Stimulated activated effector memory CD8-positive, alpha-beta T cell treated with anti-CD3 and anti-CD28 coated beads, Interleukin-12 subunit alpha, Interleukin-12 subunit beta, amount 100 ng/mL, for 72 hours (primary cell): ENCODE measurements at places on chromosomes 4 and X.

- DNase-seq, result no peak
Measured at GRCh38 chr4:120026853-120027252, 39.8 kb downstream of the MAD2L1 start.

GRCh38 chrX:67558267-67558666 is 14.4 kb downstream of the AR start:
- DNase-seq, result no peak

GRCh38 chr4:184802697-184803015 is 23.1 kb downstream of the ACSL1 start:
- no peak for DNase-seq

DNA sequence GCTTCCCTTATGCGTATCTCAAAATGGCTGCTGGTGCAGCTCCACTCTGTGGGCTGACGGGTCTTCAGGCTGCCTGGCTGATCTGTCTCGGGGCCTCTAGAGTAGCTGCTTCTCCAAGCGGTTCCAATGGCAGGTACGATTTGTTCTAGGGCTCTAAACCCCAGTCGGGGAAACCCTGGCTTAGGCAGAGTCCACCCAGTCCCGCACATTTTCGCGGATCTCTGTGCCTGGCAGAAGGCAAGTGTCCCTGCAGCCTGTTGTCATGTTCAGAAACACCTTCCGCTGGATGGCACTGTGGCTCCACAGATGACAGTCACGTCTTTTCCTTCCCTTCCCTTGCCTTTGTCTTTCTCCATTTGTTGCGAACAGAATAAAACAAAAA is 54.4 kb downstream of the NBDY start:
- DNase-seq, result no peak

DNA sequence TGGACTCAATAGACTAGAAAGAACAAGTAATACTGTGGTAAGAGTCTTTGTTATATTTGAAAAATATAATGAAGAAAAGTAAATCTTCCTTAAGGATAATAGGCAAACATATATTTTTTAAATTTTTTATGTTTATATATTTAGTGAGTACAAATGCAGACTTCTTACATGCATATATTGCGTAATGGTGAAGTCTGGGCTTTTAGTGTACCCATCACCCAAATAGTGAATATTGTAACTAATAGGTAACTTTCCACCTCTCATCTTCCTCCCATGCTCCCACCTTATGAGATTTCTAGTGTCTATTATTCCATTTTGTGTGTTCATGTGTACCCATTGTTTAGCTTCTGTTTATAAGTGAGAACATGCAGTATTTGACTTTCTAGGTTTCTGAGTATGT is 711.2 kb upstream of the NDST4 start:
- DNase-seq, result no peak

DNA sequence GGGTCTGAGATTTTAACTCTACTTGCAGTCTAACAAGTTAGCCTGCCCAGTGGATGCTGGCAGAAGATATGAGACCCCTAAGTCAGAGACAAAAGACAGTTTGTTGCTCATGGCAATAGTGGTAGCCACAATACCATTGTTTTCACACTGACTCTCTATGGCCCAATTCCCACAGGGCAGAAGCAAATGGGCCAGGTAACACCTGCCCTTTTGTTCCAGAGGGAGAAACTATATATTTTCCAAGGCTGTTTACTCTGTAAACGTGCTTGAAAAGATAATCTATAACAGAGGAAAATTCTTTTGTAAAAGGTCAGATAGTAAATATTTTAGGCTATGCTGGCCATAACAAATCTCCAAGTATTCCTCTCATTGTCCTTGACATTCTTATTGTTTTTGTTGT is 57.2 kb upstream of the NPNT start:
- no peak for DNase-seq

DNA sequence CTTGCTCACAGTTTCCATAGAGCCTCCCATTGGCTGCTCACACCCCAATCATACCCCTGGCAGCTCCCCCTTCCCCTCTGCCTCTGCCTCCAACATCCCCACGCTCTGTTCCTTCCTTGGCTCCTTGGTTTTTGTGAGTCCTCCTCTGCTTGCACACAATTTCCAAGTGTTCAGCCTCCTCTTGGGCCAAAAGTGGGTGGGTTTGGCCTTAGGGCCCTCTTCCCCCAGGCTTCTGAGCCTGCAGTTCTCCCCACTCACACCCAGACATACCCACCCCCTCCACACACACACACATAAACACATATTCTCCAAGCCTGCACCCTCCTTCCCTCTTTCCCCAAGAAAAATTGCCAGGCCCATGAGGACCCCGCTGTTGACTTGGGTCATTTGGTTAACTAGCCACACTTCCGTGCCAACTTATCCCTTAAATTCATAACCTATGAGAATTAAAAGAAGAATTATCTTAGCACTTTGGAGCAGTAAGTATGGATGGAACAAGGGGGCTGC is 4.5 kb downstream of the APLN start:
- no peak for DNase-seq

DNA sequence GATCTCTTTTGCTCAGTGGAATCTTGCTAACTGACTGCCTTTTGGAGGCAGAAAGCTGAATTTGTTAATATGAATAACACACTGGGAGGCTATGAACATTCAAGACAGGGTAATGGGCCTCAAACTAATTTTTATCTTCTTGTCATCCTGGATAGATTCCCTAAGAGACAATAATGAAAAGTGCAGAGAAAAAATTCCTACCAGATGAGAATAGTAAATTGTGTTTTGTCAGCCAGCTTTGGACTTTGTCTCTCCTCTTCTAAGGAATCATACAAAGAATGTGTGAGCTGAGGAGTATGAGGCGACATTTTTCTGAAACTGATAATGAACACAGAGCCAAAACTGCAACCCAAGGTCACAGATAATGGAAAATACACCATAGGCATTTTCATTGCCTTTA is 649.3 kb downstream of the IQCM start:
- DNase-seq, result no peak

GRCh38 chrX:113962343-113962742 is 621.5 kb upstream of the HTR2C start:
- DNase-seq, result no peak

DNA sequence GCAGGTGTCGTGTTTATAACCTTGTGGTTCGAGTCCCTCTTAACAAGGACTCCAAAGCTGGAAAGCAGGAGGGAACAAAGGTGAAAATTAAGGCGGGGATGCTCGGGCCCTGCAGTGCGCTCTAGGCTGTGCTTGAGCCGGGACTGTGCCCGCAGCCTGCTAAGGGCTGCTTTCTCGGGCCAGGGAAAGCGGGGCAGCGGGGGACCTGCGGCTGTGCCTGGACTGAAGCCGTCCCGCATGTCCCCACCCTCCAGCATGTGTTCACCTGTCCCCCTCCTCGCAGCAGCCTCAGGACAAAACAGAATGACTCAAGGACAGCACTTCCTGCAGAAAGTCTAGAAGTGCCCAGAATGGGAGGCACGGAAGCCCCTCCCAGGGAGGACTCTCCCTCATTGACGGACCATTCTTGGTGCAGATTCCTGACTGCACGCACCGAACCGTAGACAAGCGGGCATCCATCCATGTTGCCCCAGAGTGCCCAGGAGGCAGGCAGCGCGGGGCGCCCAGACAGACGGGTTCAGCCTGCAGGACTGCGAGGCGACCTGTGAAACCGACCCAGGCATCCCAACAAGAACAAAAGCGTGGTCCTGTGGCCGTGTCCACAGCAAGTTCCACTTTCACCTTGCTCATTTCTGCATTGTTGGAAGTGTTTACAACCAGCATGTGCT is 342.9 kb downstream of the MAGEB5 start:
- no peak for DNase-seq

- no peak for DNase-seq
Measured at GRCh38 chrX:110315551-110315950, 2.3 kb downstream of the AMMECR1 start.

DNA sequence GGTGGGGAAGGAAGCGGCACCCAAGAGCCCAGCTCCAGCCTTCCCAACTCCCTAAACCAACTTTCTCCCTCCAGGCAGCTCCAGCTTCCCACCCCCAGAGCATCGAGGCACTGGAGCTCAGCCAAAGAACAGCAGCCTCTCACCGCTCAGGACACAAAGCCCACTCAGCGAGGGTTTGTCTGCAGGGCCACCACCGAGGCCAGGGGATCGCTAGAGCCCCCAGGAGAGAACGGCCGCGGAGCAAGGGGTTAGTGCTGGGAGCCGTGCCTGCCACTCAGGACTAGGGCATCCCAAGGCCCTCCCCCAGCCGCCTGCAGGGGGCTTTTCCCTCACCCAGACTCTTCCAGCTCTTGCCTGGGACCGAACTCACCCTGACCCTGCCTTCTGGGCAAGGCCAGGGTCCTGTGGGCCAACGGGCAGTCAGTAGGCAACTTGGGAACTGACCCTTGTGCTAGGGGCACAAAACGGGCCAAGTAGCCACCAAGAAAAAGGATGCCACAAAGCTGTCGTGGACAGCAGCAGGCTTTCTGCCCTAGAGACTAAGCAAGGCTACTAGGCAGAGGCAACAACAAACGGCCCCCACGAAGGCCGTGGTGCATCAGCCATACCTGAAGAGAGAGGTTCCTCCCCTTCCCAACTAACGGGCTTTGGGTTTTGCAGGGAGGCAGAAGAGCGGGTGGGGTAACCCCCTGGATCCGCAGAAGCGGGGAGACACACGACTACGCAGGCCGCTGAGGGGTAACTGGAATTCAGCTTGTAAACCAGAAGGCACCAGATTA is 2.3 kb downstream of the HCFC1 start:
- DNase-seq, result no peak

- DNase-seq, result no peak
Measured at GRCh38 chrX:33109858-33110257, 101.5 kb downstream of the DMD start.

DNA sequence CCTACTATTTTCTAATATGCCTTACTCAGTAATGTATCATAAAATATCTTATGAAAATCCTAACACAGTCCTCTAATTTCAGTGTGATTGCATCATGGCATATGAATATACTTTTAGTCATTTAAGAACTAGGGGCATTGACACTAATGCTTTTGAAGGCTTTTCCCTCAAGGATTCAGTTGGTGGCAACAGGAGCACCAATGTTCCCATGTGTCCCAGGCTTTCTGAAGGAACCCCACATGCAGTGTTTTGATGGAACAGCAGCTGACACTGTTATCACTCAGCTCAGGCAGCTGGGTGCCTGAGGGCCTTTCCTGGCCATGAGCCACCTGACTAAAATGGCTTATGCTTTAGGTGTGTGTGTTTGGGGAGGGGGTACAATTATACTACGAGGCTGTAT is 348.3 kb downstream of the ARHGAP24 start:
- DNase-seq, result no peak

- no peak for DNase-seq
Measured at GRCh38 chr4:122602277-122603142, 18.4 kb downstream of the IL21 start.

GRCh38 chrX:37454537-37455285 is 105.5 kb downstream of the PRRG1 start:
- no peak for DNase-seq

DNA sequence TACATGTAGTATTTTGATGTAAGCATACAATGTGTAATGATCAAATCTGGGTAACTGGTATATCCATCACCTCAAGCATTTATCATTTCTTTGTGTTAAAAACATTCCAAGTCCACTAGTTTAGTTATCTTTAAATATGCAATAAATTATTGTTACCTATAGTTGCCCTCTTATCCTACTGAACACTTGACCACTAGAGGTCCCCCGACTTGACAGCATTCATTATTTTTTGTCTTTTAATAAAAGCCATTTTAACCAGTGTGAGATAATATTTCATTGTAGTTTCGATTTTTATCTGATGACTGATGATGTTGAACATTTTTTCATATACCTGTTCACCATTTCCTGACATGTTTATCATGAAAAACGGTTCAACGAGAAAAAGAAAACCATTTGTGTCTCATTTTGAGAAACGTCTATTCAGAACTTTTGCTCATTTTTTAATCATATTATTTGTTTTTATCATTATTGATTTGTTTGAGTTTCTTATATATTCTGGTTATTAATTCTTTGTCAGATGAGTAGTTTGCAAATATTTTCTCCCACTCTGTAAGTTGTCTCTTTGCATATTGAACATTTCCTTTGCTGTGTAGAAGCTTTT is 199.0 kb upstream of the CXXC4 start:
- DNase-seq, result no peak

DNA sequence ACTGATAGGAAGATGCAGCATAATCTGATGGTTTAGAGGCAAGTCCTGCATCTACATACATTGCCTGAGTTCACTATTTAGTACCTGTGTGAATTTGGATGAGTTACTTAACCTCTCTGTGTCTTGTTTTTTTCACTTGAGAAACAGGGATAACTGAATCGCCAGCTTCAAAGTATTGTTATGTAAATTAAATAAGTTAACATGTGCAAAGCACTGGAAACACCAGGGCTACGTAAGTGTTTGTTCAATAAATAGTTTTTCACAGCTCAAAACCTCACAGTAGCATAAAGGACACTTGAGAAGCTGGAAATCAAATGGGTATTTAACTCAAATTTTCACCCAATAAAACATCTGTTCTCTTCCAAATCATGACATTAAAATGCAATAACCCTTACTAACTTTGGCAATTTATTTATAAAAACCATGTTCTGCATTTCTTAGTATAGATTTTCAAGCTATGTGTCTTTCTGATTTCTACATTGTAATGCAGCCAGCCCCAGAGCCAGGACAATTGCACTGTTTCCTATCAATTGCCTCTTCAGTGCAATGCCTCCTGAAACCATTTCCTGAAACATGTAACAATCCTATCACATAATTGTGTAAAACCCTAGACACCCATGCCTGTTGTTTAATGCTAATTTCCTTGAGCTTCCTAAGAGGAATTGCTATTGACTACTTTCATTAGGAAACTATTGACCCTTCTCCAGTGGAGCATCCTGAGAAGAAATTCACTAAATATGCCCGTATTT is 177.1 kb downstream of the UNC5C start:
- DNase-seq, result no peak

DNA sequence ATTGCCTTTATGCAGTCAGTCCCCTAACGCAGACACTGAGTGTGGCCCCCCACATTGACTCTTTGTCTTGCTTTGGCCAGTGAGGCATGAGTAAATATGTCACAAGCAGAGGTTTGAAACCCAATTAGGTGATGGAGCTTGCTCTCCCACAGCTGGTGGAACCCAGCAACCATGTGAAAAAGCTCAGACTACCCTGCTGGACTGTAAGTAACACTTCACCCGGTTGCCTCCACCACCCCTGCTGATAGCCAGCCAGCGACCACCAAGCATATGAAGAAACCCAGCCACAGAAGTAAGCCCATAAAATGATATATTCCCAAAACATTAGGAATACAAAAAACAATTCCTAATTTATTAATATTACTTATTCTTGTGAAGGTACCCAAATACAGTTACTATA is 21.6 kb upstream of the PDCL2 start:
- DNase-seq, result no peak

GRCh38 chr4:110610940-110611831 is 11.7 kb downstream of the PITX2 start:
- DNase-seq, result no peak

DNA sequence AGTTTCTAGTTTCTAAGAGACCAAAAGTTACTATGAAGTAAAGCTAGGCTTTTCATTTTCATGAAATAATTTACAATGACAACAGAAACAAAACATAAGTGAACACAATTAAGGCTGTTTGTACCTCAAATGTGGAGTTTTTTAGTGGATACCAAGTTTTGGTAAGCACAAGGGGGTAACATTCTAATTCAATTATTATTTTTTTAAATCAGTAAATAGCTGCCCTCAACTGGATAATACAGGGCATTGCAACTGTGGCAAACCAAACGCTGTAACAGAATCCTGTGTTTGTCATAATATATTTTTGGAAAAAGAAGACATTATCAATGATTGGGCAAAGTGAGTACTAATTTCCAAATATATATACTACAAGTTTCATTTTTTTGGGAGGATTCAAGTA is 150.3 kb downstream of the FBXW7 start:
- DNase-seq, result no peak

GRCh38 chr4:107497054-107497453 is 223.0 kb downstream of the PAPSS1 start:
- DNase-seq, result no peak

GRCh38 chr4:175106301-175106700 is 188.1 kb downstream of the ADAM29 start:
- no peak for DNase-seq
